ENCODE measurements at places on chromosomes 7 and 10. TPM values are rescaled to one million over a fixed set of nuclear protein-coding genes. Genes with fewer than 3 reads are reported as not detected.

DNA sequence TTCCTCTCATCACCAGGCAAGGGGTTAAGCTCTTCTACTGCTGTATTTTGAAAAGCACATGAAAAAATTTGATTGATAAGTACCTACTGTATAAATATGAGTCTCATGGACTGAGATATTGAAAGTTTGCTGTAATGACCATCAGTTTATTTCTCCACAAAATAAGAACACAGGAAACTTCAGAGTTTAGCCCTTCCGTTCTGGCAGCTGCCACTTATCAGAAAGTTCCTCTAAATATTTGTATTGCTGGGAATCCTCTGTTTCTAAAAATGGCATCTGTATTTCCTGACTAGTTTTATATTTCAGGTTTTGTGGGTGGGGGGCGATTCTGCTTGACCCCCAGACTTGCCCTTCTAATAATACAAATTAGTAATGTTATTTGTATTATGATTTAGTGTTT, 92.0 kb downstream of the LYZL2 start:
- no peak for DNase-seq

The SLC18A2 gene
- polyA plus RNA-seq = 1.3 TPM

- no peak for DNase-seq
Measured at GRCh38 chr10:79059859-79060379, 8.8 kb upstream of the ZMIZ1 start.

- peak; percentile 86 for DNase-seq
Measured at GRCh38 chr7:155069992-155070751, at the start of gene HTR5A. TSS of gene HTR5A (plus strand) at chr7:155070324. CDS start at chr7:155070900, 576 bp downstream.

All from right renal pelvis (tissue), 4 donors.